ENCODE measurements at places on chromosomes 3 and 15.

DNA sequence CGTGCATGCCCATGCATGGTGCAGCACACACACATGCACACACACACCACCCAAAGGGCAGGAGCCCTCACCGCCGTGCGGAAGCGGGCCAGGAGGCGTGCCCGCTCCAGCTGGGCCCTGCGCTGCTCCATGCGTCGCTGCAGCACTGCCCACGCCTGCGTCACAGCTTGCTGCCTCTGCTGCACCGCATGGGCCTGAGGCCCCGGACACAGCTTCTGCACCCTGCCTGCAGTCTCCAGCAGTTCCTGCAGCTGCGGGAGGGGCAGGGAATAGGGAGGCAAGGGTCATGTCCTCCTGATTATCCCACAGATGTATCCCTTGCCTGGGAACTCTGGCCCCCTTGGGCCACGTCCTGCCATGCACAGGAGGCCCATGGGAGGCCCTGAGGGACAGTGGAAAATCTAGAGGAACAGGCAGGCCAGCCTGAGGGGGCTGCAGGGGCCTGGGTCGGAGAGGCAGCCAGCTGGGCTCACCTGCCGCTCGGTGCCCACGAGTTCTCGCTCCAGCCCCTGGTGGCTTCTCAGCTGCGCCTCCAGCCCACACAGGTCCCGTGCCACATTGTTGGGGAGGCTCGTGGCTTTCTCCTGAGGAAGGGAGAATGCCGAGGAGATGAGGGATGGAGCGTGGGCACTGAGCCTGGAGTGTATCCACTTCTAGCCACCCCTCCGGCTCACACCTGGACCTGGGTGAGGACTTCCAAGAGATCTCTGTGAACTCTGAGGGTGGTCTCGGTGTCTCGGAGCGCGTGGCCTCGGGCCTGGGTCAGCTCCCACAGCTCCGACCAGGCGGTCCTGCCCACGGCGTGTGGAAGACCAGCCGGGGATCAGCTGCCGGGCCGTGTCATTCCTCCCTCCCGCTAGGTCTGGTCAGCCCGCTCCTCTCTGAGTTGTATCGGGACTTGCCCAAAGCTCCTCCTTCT lies 23.8 kb downstream of the SPTBN5 start:
- no peak for DNase-seq

GRCh38 chr3:46716461-46717441 lies 918 bp downstream of the PRSS50 start:
- no peak for DNase-seq

DNA sequence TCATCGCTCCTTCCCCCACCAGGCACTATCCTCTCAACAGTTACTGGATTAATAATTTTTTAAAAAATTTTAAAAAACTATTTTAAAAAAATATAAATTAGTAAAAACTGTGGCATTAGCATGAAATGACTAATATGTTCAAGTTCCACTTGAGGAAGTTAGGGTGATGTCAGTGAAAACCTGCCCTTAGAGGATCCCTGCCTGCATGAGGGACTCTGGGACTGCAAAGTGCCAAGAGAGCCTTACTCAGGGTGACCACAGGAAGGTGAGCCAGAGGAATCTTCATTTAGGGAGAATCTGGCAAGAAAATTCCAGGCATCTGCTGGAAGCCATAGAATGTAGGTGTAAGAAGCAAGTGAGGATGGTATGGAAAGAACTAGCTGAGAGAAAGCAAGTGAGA lies 157.7 kb upstream of the BCL6 start:
- no peak for DNase-seq

GRCh38 chr3:184284696-184285095 lies 8.9 kb downstream of the ECE2 start:
- no peak for DNase-seq

DNA sequence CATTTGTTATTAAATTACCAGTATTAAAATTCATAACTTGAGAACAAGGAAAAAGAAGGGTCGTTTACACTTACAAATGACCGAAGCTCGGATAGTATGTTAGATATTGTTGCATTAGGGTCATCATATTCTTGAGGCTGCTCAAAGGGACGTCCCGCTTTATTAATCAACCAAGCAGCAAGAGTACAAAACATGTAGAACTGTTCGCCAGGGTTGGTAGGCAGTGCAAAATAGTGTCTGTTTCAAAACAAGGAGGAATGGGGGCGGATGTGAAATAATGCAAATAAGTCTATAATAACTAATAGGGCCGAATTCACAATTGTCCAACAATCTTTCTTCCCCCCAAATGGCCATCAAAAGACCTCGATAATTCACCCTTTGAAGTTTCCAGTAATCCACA lies 2.9 kb downstream of the IFT57 start:
- DNase-seq, result no peak

DNA sequence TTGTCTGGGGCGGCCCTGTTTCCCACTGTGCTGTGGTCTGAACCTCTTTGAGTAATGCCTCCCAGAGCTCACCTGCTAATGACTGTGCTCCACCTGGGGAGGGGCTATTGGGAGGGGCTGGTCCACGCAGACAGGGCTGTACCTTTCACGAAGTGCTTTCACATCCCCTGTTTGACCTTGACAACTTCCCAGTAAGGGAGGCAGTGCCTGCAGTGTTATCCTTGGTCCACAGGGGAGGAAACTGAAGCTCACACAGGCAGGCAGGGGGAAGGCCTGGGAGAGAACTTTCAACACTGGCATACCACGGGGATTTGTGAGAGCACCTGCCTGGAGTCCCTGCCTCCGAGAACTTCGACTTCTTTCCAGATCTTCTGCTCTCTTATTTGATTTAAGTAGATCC lies 91.2 kb downstream of the CACNA1D start:
- DNase-seq, result no peak

- no peak for DNase-seq
Measured at GRCh38 chr3:89360156-89360555, 252.7 kb downstream of the EPHA3 start.
